ENCODE measurements at places on chromosomes 1 and 21.

- no peak for DNase-seq
Observed at GRCh38 chr1:100404821-100405220, 52.5 kb downstream of the CDC14A start.

- DNase-seq, result no peak
Observed at GRCh38 chr1:206952171-206952570, 5.9 kb upstream of the PIGR start.

GRCh38 chr21:45019887-45020537 lies 54.4 kb upstream of the ADARB1 start:
- no peak for DNase-seq

GRCh38 chr21:45386728-45387371 lies 18.1 kb upstream of the COL18A1 start:
- no peak for DNase-seq

GRCh38 chr1:172917972-172918371 lies 132.8 kb downstream of the TNFSF18 start:
- DNase-seq, result no peak

- DNase-seq, result peak; percentile 61
Observed at GRCh38 chr21:42187976-42188653, 30.8 kb upstream of the ABCG1 start.

- DNase-seq, result no peak
Observed at GRCh38 chr1:248850536-248851251, 8.2 kb downstream of the ZNF692 start.

- no peak for DNase-seq
Observed at GRCh38 chr1:156073740-156074139, 8.5 kb downstream of the MEX3A start.

- DNase-seq, result no peak
Observed at GRCh38 chr1:10242811-10243210, 32.4 kb downstream of the KIF1B start.

DNA sequence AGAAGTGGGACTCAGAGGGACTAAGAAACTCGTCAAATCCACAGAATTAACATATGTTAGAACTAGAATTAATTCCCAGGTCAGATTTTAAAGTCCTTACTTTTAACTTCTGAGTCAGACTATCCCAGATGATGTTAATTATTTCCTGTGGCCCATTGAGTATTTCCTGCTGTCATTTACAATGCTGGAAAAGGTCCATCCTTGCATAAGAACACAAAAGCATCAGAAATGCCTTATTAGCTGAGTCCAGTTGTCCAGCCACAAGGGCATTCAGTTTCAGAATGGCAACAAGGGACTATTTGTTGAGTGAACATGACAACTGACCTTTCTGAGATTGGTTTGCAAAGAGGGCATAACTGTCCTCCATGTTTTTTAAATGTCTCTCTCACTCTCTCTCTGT lies 16.5 kb upstream of the HIVEP3 start:
- no peak for DNase-seq

GRCh38 chr1:78370356-78370755 lies 120.4 kb upstream of the PTGFR start:
- DNase-seq, result no peak

DNA sequence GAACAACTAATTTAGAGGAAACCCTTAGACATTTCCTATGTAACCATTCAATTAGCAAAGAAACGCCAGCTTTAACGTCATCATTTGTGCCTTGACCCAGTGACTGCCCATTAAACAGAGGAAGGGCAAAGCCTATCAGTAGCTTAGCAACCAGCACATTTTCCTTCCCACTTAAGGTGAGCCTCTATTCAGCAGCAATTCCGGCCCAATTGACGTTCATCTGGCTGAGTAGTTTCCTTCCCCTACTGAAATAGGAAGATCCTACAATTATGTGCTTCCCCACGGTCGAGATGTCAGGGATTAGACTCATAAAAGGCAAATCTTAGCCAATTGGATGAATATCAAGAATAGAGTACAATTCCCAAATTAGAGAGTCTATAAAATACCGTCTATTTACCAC lies 482.1 kb upstream of the ADAMTS5 start:
- no peak for DNase-seq

- DNase-seq, result no peak
Observed at GRCh38 chr1:35340519-35340918, 72.0 kb downstream of the ZMYM4 start.

DNA sequence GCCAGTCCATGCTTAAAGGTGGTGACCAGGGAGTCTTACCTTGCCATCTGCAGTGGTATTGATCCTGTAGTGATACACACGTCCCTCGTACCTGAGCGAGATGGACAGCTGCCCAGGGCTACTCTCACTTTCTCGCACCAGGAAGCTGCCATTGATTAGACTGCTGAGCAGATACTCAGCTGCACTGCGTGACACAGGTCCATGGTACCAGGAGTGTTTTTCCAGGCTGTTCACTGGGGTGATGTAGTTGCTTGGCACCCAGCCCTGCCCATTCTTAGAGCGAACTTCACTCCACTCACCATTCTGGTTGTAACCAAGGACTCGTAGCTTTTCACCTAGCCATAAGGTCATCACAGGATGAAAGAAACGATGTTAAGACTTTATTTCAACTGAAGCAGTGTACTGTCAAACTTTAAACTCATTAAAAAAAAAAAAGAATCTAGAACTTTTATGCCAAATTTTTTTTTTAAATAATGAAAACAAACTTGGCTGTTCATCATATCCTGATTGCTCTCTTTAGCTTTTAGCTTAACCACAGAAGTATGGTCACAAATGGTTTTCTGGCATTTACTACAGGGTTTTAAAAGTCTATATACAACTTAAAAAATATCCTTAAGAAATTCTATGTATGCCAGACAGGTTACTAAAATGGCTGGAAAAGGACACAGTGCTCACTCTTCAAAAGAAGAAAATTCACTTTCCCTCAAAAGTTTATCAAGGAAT lies 44.6 kb downstream of the TOR3A start:
- no peak for DNase-seq

- DNase-seq, result no peak
Observed at GRCh38 chr1:17527036-17527914, 12.2 kb upstream of the ARHGEF10L start.

DNA sequence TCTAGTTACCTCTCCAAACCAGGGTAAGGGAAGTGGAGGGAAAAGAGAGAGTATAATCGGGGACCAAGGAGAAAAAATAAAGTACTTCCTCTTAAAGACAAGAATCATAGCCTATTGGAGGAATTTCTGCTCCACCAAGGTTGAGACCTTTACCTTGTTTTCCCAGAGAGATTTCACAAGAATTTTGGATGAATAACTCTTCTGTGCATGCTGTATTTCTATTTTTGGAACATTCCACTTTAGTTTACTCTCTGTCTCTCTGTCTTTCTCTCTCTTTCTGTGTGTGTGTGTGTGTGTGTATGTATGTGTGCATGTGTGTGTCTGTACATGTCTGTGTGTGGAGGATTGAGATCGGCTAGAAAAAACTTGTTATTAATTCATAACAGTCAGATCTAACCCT lies 318.4 kb upstream of the RGS18 start:
- DNase-seq, result no peak

- DNase-seq, result no peak
Observed at GRCh38 chr21:41316200-41317062, at the start of gene FAM3B. TSS of gene FAM3B (plus strand) at chr21:41316801. CDS start at chr21:41316880, 79 bp downstream.

- peak; percentile 4 for DNase-seq
Observed at GRCh38 chr1:87292684-87293493, 35.8 kb upstream of the LMO4 start.

GRCh38 chr1:33305816-33306652 lies 14.9 kb downstream of the A3GALT2 start:
- DNase-seq, result no peak

DNA sequence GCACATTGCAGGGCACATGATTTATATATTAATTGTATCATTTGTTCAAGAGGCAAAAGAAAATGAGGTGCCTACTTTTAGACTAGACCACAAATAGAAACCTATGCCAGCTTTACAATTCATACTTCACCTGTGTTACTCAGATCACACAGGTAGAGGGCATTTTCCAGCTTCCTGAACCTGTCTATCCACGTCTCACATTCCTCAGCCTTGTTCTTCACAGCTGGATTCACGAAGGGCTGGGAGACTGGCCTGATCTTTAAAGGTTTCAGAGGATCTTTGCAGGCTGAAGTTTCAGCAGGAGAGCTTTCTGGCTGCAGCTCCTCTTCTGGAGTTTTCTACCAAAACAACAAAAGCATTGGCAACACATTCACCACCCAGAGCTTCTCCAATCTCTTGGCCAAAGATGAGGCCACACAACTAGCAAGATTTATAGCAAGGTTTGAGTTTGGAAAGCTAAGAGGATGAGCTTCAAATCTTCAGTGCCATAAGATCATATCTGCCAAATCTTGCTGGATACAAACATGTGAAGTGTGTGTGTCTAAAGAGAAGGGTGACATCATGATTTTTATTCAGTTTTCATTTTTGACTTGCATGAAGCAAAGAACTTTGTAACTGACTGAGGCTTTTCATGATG lies 71.0 kb upstream of the CYP2J2 start:
- DNase-seq, result no peak

GRCh38 chr1:182625024-182625423 lies 20.8 kb upstream of the RGS16 start:
- no peak for DNase-seq

DNA sequence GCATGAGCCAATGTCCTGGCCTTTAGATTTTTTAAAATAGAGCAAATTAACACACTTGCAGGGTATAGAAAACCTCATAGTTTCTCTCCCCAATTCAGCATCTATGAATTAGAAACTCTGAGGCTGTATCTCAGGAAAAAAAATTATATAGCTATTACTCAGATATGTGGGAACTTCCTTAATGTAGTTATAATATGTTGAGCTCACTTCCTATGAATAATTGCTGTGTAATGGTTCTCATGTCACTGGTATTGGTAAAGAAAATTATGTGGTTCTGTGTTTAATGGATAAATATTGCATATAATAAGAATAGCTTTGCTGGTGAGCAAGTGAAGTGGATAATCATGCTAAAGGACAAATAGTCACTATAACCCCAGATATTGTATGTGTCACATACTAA lies 2019.8 kb downstream of the NCAM2 start:
- no peak for DNase-seq

DNA sequence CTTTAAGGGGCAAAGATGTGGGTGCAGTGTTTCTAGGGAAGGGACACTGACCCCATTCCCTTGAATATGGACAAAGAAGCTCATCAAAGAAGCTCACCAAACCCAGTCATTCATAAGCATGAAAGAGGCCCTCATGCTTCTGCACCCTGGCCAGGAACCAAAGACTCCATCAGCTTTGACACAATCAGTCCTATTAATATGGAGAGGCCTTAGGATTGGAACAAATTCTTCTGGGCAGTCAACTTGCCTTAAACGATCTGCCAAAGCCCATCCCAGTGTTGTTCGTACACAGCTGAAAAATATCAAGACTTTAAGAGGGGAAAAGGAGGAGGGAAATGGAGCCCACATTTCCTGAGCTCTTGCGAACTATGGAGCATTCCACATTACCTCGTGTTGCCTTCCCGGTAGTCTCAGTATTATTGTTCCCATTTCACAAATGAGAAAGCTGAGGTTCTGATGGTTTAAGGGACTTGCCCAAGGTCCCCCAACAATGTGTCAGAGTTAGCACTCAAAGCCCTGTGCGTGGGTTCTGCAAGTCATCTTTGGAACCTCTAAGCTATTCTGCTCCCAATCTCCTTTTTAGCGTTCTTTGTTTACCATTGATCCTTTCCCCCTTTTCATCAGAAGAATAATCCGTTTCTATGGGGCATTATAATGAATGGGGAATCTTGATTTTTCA lies 161.9 kb downstream of the ZBTB18 start:
- DNase-seq, result no peak

- no peak for DNase-seq
Observed at GRCh38 chr1:186738926-186739325, 58.7 kb upstream of the PTGS2 start.

DNA sequence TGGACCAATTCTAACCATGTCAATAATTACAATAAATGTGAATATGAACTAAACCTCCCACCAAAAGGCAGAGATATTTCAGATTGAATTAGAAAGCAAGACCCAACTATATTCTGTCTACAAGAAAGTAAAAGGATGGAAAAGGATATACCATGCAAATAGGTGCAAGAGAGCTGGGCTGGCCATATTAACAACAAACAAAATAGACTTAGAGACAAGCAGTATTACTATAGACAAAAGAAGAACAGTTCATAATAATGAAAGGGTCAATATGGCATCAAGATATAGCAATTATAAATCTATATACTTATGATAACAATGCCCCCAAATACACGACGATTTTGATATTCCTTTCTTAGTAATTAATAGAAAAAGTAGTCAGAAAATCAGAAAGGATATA lies 67.3 kb upstream of the IFFO2 start:
- no peak for DNase-seq

GRCh38 chr1:8097908-8098307 lies 71.8 kb upstream of the ERRFI1 start:
- no peak for DNase-seq

DNA sequence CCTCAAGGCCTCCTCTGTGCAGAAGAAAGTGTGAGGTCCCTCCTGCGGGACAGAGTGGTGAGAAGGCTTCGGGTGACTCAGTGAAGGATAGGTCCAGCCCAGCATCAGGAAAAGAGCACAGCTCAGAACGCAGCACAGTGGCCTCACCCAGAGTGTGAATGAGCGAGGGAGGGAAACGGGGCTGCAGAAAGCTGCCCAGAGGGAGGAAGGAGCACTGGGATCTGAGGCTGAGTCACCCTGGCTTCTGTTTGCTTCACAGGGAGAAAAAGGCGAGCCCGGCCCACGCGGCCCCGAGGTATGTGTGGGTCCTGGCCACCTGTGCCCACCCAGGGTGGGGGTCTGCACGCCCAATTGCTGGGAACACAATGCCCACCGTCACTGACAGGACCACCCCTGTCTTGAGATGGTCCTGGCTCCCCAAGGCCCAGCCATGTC lies 24.3 kb downstream of the COL6A2 start:
- no peak for DNase-seq

DNA sequence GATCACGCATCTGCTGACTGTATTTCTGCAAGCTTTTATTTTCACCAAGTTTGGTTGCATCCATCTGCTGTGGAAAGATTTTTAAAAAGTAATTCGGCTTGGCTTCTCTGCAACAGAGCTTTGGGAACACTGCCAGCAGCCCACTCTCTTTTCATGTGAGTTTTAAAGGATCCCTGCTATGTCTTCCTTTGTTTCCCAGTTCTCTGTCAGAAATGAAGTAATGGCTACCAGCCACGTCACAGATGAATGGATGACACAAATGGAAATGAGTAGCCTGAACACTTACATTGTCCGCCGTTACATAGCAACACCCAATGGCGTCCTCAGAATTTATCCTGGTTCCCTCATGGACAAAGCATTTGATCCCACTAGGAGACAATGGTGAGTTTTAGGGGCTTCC lies 80.6 kb upstream of the RAVER2 start:
- DNase-seq, result no peak

DNA sequence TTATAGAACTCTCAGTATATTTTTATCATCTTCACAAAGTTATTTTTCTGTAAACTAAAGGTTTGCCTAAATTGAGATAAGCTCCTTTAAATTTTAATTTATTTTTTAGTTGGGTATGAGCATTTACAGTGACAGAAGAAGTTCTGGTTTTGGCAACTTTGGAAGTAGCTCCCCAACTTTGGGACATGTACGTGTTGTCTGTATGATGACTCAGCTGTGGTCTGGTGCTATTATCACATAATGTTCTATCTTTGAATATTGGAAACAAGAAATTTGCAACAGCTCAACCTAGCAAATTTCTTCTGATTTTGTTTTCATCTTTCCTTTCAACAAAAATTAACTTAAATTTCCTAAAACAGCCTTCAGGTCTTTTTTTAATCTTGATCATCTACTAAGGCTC lies 46.6 kb upstream of the C1orf105 start:
- no peak for DNase-seq
